ENCODE measurements at places on chromosomes 12 and 14.
A peak's percentile ranks its signal among the peaks of the same experiment; 100 is the strongest.

GRCh38 chr14:61438036-61438435 lies 116.7 kb downstream of the PRKCH start:
- DNase-seq: no peak

GRCh38 chr14:81269100-81269978 lies 48.6 kb upstream of the GTF2A1 start:
- DNase-seq: peak; percentile 39

DNA sequence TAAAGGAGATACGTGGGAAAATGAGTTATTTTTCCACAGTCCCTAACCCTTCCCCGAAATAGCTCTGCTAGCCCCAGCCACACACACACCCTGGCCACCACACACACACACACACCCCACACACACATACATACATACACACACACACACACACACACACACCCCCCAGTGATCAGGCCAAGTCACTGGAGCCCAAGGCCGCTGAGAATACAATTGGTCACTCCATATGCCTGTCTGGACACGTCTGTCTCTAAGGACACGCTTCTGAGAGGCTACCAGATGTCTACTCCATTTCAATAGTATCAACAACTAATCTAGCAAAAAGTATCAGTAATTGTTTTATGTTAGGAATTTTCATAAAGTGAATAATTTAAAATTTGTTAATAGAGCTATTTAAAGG lies 13.0 kb upstream of the DIABLO start:
- DNase-seq: no peak

- DNase-seq: no peak
Measured at GRCh38 chr12:25864306-25865276, 93.9 kb upstream of the RASSF8 start.

DNA sequence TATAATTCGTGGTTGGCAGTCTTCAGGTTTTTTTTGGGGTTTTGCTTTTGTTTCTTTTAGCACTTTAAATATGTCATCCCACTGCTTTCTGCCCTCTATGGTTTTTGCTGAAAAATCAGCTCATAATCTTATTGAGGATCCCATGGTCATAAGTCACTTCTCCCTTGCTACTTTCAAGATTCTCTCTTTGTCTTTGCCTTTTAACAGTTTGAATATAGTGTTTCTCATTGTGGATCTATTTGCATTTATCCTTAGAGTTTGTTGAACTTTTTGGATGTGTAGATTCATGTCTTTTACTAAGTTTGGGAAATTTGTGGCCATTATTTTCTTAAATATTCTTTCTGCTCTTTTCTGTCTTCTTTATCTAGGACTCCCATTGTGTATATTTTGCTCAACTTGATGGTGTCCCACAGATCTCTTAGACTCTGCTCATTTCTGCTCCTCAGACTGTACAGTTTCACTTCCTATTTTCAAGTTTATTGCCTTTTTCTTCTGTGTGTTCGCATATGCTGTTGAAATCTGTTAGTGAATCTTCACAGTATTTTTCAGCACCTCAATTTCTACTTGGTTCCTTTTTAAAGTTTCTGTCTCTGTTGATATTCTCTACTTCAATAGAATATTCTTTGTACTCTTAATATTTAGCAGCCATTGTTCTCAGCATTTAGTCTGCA lies 70.8 kb downstream of the WNK1 start:
- no peak for DNase-seq

DNA sequence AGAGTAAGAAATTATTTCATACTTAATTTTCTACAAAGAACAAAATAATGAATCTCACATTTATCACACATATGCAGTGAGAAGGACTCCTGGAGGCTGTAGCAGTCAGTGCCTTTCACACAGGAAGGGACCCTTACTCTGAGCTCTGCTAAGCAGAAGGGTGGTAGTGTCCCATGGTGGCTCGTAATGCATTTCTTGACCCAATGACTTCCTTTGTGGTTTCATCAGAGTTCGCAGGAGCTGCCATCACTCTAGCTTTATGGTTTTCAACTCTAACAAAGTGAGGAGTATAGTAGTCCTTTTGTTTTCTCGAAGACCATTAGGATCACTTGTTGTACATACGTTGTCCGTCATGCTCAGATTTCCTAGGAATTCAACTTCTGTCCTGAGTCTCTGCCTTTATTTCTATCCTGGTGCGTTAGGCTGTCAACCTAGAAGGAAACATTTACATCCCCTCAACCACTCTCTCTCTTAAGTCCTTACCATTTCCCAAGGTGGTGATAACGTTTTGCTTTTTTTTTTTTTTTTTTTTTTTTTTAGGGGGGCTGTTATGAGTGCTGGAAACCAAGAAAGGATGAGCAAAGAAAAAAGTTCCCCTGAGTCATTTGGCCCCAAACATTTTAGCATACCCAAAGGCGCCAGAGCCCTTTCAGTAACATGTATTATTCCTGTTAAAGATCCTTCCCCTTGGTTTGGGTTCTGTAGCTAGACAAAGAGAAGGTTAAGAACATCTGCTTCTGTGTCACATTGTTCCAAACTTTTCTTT lies 37.2 kb downstream of the GABARAPL1 start:
- no peak for DNase-seq

DNA sequence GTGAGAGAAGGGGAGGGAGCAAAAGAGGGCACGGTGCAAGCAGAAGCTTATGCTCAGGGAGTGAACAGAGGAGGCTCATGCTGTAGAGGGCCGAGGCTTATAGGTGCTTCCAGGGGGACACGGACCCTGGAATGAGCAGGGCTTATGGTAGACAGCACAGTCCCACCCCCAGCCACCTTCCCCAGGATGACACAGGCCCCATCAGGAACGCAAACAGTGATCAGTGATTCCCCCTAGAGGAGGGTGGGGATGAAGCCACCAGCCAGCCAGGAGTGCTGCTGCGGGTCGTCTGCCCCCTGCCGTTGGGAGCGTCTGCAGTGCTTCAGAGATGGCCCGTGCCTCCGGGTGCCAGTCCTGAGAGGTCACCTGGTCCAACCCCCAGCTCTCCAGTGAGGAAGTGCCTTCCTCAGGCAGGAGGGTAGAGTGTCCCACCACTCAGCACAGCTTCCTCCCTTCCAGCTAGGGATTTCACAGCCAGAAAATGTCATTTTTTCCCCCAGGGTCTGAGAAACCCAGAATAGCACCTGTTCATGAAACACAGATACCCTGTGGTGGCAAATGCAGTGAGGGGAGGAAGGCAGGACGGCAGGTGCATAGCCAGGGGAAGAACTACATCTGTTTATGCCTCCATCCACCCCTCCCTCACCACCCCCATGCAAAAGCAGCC lies 60.7 kb downstream of the SLC6A12 start:
- no peak for DNase-seq

DNA sequence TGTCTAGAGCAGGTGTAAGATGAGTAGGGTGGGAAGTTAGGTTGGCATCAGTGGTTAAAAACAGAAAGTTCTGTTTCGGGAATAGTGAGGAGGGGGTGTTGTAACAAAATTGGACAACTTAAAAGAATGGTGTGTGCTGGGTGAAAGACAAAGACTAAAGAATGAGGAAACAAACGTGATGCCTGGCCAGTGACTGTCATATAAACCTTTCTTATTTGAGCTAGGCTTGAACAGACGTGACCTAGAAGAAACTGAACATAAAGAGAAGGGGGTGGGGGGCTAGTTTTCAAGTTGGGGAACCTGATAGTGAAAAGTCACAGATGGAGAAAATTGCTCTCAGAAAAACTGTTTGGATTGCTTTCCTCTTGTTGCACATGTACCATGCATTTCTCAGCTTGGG lies 39.6 kb downstream of the RAD52 start:
- no peak for DNase-seq

DNA sequence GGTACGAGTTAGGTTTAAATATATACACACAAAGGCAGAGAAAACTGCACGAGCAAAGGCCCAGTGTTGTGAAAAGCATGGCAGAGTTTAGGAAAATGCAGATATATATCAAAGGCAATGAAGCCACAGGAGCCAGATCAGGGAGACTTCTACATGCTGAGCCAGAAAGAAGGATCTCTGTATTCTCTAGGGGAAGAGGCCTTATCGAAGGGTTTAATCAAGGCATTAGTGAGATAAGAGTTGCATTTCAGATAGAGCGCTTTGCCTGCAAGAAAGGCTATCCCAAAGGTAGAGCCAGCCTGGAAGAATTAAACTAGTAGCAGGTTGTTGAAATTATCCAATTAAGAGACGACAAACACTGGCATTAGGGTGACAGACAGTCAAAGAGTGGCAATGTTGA lies 7.6 kb downstream of the PTPRO start:
- DNase-seq: no peak

DNA sequence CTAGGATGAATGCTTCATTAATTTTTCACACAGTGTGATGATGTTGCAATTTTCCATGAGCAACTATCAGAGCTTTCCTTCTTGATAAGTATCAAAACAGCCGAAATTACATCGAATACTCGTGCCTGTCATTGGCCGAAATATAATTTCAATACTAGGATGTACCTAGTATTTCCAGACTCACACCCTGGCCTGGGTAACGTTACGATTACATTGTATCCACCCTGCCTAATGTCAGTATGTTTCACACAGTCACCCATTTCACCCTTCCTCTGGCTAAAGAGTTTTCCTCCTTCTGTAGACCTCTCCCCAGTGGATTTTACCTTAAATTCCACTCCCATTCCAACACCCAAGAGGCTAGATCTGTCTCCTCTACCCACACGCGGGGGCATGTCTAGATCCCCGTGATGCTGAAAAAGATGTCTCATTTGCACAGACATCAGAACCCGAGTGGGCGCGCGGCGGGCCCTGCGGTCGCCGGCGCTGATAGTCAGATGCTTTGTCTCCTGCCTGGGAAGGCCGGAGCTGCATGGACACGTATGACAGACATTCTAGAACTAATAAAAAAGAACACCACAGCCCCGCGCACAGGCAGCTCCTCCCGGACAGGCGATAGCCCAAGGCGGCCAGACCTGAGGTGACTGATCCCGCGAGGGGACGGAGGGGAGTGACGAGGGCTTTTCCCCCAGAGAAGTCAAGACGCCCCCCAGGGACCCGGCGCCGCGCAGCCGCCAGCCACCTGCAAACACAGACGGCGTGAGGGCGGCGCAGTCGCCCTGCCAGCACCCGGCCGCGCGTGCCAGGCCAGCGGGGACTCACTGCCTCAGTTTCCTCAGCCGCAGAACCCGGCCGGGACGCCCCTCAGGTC lies 723 bp downstream of the KIF21A start:
- no peak for DNase-seq

- DNase-seq: no peak
Measured at GRCh38 chr14:90552465-90553297, 155.9 kb downstream of the CALM1 start.

GRCh38 chr14:97164021-97164420 lies 366.8 kb downstream of the VRK1 start:
- no peak for DNase-seq

DNA sequence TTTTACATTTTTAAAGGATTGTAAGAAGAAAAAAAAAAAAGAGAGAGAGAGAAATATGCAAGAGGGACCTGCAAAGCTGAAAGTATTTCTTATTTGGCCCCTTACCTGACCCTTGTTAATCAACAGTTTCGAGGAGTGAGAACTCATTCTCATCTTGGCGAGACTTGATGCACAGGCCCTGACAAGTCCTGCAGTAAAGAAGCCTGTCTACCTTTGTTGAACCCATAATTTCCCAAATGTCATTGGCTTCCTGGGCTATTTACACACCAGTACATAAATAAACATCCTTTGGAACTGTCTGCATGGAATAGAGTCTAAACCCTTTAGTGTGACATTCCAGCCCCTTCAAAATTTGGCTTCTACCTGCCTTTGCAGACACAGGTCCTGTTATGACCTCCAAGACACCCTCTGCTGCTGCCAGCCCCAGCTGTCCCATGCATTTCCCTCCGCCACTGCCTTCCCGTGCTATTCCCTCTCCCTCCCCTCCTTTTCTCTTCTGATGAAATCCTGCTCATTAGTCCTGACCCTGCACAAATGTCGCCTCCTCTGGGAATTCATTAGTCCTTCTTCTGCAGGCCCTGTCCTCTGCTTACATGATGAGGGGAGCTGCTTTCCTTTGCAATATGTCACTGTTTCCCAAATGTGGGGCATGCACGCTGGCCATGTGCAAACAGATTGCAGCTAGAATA lies 35.1 kb downstream of the MYL2 start:
- DNase-seq: no peak

DNA sequence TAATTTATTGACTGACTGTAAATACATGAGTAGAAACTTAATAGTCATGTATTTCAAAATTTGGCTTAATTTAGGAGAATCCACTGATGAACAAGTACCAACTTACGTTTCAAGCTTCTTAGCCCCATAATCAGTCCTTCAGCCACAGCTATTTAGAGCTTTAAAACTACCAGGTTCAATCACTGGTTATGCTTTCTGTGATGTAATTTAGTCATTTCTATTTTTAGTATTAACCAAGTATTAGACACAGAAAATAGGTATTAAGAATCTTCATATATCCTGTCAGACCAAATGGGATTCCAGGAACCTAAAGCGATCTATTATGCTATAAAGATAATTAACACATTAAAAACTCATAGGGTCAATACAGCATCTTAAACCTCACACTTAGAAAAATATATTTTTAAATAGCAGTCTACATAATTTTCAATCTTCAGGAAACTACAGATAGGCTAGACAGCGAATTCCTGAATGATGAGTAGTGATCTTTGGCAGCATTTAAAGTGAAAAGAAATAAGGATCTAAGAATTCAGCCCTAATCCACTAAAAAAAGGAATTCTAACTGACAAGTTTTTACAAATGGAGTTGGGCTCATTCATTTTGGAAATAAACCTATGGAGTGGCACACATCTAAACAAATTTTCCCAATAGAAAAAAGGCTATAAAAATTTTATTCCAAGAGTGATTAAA lies 51.5 kb downstream of the ZC3H14 start:
- DNase-seq: peak; percentile 21

GRCh38 chr12:47811581-47812484 lies 7.9 kb downstream of the HDAC7 start:
- DNase-seq: no peak

DNA sequence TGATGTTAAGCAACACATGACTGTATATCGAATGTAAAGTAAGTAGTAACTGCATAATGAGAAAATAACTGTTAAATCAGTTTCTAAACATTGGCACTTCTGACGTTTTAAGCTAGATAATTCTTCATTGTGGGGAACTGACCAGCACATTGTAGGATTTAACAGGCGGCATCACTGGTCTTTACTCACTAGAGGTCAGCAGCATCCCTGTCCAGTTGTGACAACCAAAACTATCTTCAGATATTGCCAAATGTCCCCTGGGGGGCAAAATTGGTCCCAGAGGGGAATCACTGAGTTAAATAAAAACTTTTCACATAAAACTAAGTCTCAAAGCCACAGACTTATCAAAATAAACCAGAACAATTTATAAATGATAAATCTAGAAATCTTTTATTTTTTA lies 65.3 kb downstream of the BLTP3B start:
- no peak for DNase-seq

DNA sequence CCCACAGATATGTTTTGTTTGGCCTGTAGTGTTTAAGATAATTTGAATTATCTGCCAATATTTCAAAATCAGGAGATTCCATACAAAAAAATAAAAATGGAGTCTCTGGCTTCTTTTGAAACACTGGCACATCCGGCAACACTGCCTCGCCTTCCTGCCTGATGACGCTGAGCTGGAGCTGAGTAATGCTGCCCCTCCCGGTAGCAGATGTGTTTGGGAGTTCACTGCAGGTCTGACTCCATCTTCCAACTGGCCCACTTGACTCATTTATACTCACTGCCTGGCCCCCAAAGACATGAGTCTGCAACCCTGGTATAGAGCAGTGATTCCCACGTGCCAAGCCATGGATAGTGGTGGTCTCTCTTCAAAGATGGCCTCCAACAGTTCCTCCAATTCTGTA lies 7.4 kb downstream of the CIT start:
- DNase-seq: peak; percentile 67

Data from AG04450 (cell line).